ENCODE measurements at places on chromosomes 2 and 18.
A peak's percentile ranks its signal among the peaks of the same experiment; 100 is the strongest.

DNA sequence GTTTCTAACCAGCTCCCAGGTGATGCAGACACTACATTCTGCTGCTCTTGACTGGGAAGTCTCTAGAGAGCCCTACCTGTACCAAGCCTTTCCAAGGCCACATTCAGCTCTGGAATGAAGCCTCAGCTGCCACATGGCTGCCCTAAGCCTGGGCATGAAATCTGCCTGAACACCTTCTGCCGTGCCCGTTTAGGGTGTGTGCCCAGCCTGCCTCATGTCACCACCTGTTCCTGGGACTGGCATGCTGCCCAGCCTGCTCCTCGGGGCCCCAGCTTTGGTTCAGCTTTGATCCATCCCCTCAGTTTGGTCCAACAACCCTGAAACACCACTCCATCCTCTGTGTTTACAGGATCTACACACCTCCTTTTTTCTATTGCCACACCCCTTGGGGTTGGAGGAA is 210.9 kb downstream of the L3MBTL4 start:
- DNase-seq: peak; percentile 72

- no peak for DNase-seq
Measured at GRCh38 chr18:7950380-7951136, 383.4 kb downstream of the PTPRM start.

- DNase-seq: no peak
Measured at GRCh38 chr2:27202854-27203253, 9.0 kb upstream of the ATRAID start.

DNA sequence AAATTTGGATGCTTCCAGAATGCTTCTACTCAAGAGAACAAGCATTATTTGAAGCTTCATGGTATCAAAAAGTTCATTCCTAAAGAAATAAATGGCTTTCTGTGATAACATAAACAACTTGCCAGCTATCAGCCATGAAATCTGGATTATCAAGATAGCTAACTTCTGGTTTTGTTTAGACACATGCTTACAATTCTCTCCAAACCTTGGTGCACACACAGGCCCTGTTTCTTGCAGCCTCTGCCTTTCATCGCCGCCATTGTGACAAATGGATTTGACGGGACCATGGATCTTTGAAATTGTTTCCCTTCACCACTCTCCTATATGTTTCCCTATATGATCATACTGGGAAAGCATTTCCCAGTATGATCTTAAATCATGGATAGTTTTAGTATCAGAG is 47.9 kb upstream of the CABLES1 start:
- DNase-seq: no peak

DNA sequence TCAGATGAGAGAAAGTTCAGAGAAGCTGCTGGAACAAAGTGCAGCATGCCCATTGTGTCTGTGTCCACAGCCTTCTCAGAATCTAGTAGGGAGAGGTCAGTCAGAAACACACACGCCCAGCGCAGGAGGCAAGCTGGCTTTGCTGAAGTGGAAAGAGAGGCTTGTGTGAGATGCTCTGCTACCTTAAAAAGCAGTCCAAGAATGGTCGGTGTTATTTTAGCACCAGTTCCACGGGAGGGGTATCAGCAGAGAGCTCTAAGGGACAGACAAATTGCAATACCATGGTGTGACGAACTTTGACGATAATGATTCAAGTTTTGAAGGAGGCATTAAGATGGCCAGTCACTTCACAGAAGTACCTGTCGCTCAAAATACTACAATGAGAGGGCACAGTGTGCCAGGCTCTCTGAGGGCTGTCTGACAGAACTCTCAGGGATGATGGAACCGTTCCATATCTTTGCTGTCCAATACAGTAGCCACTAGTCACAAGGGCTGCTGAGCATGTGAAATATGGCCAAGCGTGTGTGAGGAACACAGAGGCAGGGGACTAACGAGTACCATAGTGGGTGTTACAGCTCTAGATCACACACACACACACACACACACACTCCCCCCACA is 237.5 kb upstream of the TMEM200C start:
- no peak for DNase-seq

DNA sequence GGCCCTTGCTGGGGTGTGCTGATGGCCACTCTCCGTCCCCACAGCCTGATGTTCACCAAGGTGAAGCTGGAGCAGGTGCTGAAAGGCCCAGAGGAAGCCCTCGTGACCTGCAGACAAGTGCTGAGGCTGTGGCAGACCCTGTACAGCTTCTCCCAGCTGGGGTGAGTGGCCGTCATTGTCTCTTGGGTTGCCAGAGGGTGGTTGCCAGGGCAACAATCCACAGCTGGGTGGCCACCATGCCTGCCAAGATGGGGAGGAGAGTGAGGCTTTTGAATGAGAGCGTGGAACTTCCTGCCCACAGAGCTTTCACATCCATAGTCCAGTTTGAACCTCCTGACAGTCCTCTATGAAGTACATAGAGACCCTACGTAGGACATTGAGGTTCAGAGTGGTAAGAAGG is 108.8 kb downstream of the STPG4 start:
- no peak for DNase-seq

DNA sequence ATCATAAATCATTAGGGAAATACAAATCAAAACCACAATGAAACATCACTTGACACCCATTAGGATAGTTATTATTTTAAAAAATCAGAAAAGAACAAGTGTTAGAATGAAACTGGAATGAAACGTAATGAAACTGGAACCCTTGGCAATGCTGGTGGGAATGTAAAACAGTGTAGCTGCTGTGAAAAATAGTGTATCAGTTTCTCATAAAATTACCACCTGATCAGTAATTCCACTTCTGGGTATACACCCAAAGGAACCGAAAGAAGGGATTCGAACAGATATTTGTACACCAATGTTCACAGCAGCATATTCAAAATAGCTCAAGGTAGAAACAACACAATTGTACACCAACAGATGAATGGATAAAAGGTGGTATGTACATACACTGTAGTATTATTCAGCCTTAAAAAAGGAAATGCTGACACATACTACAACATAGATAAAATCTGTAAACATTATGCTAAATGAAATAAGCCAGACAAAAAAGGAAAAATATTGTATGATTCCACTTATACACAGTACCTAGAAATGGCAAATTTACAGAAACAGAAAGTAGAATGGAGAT is 27.0 kb downstream of the ROCK1 start:
- no peak for DNase-seq

DNA sequence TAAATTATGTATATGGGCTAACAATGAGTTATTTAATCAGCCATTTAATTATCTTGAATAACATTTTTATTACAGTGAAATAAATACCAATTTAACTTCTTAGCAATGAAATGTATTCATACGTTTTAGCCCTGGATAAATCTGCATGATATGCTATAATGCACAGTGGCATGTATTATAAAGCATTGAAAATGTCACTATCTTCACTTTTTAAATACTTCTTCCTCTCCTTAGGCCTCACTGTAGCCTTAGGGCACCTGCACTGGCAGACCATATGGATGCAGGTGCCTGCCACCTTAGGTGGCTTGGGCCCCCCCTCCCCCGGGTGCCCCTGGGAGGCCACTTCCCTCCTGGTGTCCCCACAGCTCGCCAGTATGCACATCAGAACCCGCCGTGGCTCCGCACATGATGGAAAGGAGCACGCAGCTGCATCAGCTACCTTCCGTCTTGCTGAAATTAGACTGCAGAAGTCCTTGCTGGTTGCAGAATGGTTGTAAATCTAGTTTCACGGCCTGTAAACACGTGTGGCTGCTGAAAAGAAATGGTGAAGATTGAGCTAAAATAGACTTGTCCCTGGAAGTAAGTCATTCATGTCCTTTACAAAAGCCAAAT is 56.7 kb downstream of the ADI1 start:
- DNase-seq: no peak

DNA sequence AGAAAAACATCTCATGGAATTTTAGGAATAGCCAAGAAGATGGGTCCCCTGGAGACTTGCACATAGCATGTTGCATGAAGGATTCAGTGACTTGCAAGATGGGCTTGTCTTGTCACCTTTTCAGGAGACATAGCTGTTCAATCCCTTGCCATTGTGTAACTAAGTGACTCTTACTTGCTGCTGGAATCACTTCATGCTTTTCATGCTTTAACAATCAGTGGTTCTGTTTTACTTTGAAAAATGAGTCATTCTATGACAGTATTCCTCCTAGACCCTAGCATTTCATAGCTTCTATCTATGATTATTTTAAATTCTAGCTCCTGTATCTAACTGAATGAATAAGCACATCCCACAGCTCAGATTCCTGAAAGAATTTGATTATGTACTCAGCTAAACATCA is 2.8 kb downstream of the KYNU start:
- DNase-seq: no peak

- DNase-seq: no peak
Measured at GRCh38 chr2:85312404-85312803, 15.4 kb downstream of the TGOLN2 start.

GRCh38 chr2:198347349-198347748 is 543.0 kb downstream of the PLCL1 start:
- DNase-seq: no peak

- no peak for DNase-seq
Measured at GRCh38 chr2:7766978-7767565, 849.9 kb downstream of the RNF144A start.

- DNase-seq: no peak
Measured at GRCh38 chr18:46650681-46651080, 6.3 kb downstream of the LOXHD1 start.

GRCh38 chr2:39632876-39633275 is 32.8 kb upstream of the TMEM178A start:
- no peak for DNase-seq

GRCh38 chr2:224359569-224359968 is 42.3 kb downstream of the FAM124B start:
- peak; percentile 50 for DNase-seq

DNA sequence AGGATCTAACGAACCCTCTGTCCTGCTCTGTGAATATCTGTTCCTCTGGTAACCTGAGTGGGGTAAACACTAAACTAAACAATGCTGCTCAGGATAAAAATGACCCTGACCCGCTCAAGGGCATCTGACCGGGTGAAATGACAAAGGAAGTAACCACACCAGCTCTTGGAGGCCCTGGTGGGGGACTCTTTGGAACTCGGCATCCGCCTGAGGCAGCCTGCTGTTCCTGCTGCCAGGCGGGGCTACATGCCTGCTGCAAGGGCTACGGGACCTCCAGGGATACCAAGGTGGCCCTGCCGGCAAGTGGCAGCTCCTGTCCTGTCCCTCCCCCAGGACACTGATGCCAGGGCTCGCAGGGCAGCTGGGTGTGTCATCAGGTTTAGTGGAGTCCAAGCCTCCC is 273.3 kb downstream of the HDAC4 start:
- DNase-seq: no peak

DNA sequence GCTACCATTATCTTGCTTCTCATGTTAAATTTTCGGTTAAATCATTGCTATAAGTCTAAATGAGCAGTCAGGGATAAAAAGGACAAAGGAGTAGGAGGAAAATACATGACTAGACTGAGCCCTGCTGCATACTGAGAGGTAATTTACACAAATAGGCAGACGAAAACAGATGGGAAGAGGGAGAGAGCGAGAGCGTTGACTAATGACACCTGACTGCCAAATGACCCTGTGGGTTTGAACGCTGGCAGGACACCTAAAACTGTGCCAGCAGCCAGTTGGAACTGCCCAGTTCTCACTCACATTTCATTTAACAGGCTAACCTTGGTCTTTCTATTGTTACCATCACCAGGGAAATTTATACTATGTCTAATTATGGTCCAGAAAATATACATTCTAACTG is 978.2 kb downstream of the CPS1 start:
- DNase-seq: no peak

DNA sequence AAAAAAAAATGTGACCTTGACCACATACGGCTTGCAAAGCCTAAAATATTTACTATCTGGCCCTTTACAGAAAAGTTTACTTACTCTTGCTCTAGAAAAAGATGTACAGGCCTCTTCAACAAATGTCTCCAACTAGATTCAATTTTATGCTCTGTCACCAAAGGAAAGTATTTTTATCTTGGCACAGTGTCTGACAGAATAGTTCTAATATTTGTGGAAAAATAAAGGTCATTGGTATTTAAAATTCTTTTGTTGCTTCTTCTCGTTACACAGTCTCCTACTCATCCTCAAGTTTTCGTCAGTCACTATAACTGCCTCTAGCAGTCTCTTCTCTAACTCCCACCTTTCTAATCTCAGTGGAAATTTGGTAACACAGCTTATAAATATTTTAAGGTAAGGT is 1.4 kb downstream of the RBKS start:
- DNase-seq: no peak

- no peak for DNase-seq
Measured at GRCh38 chr2:101295895-101296294, 12.6 kb downstream of the RNF149 start.

DNA sequence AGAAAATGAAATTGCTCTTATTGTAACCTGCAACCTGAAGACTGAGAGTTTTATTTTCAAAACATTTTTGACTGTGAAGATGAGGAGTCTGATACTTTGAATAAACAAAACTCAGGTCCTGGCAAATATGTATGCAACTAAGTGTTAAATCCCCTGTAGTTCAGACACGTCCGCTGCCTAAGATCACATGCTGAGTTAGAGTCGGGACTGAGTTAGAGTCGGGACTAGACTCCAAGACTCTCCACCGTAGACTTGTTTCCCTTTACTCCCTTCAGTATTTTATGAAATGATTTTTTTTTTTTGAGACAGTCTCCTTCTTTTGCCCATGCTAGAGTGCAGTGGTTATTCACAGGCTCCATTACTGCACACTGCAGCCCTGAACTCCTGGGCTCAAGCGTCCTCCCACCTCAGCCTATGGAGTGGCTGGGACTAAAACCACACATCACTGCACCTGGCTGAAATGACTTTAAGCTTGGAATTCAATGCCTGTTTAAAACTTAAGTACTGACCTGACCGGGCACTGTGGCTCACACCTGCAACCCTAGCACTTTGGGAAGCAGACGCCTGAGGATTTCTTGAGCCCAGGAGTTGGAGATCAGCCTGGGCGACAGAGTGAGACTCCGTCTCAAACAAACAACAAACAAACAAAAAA is 28.0 kb upstream of the PMAIP1 start:
- no peak for DNase-seq

- DNase-seq: no peak
Measured at GRCh38 chr2:109638795-109639194, 24.6 kb downstream of the SOWAHC start.

DNA sequence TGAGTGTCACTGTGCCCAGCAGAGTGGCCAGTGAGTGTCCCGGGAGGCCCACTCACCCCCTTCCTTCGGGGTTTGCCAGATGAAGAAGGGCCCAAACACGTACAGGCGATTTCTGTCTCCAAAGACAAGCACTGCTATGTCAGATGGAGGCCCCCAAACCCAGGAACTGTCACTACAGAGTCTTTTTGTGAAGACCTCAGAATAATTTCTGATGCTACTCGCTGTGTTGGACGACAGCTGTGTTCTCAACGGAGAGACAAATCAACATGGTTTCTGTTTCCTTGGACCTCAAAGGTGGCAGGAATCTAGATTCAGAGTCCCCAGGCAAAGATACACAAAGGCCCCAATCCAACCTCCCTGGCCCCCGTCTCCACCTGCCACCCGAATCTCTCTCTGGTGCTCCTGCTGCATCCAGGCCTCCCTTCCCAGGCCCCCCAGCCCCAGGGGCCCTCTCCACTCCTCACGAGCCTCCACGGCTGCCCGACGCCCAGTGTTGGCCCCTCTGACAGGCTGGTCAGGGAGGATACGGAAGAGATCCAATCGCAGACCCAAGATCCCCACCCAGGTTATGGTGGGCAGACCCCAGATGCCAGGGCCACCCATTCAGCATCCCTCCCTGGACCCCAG is 2.4 kb upstream of the GPR17 start:
- no peak for DNase-seq

All from esophagus muscularis mucosa (tissue), 4 donors.